ENCODE measurements at places on chromosomes 11 and 22.
A peak's percentile ranks its signal among the peaks of the same experiment; 100 is the strongest.

GRCh38 chr11:117187007-117187406 lies 8.5 kb downstream of the SIDT2 start:
- no peak for DNase-seq

DNA sequence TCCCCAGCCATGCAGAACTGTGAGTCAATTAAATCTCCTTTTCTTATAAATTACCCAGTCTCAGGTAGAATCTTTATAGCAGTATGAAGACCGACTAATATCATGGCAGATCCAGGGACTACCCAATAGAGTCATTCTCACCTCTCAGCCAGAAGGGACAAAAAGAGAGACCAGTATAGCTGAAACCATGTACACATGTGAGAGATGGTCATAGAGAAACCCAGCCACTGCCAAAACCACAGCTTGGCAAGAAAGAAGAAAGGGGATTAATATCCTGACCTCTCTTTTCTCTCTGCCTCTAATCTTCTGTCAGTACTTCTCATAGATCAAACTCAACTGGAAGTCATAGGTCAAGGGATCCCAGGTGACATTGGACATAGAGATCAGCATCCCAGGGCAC lies 109.8 kb downstream of the CCDC34 start:
- DNase-seq: no peak

DNA sequence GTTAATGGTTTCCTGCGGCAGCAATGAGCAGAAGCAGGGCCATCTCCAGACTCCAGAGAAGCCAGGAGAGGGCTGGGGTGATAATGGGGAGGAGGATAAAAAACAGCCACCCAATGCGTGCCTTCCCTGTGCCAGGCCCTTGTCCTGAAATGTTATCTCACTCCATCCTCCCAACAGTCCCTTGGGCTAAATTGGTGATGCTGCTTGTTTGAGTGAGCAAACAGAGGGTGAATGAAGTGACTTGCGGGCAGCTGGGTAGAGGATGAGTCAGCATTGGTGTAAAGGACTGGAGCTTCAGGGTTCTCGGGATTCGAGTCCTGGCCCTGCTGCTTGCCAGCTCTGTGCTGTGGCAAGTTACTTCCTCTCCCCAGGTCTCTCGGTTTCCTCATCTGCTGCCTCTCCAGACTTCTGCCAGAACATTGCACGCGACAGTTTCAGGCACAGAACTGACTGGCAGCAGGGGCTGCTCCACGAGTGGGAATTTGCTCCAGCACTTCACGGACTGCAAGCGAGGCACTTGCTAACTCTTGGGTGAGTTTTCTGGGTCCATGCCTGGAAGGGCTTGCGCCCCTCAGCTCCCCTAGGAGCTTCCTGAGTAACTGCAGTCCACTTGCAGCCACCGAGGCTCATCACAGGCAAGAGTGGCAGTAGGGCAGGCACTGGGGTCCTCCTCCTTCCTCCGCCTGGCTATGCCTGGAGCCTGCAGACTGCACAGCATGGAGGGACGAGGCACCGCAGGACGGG lies at the start of gene P2RY6:
Gene P2RY6, plus strand, starts transcription at position 403 of the 744 bp plus-strand sequence. CDS start 24,181 bp downstream, outside the sequence.
- peak; percentile 60 for DNase-seq

GRCh38 chr22:19716041-19716828 lies 1.9 kb downstream of the SEPTIN5 start:
- DNase-seq: no peak

GRCh38 chr11:45168366-45169130 lies 22.1 kb downstream of the PRDM11 start:
- DNase-seq: no peak

- DNase-seq: no peak
Observed at GRCh38 chr11:131906963-131907362, 536.5 kb downstream of the NTM start.

DNA sequence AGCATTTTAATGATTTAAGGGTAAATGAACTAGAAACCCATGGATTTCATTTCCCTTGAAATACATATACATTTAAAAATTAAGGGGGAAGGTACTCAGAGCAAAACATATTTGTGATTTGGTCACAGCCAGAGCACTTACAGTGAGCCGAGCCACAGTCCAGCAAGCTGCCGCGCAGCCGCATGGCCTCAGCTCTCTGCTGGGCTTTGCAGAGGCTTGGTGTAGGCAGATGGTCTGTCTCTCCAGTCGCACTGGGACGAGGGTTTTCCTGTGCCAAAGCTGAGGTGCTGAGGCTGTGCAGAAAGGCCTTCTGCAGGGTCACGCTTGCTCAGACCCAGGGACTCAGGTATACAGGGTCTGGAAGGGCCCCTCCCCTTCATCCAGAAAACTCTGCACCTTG lies 367.3 kb downstream of the OPCML start:
- no peak for DNase-seq

GRCh38 chr22:39098026-39098425 lies 982 bp downstream of the APOBEC3H start:
- DNase-seq: no peak

DNA sequence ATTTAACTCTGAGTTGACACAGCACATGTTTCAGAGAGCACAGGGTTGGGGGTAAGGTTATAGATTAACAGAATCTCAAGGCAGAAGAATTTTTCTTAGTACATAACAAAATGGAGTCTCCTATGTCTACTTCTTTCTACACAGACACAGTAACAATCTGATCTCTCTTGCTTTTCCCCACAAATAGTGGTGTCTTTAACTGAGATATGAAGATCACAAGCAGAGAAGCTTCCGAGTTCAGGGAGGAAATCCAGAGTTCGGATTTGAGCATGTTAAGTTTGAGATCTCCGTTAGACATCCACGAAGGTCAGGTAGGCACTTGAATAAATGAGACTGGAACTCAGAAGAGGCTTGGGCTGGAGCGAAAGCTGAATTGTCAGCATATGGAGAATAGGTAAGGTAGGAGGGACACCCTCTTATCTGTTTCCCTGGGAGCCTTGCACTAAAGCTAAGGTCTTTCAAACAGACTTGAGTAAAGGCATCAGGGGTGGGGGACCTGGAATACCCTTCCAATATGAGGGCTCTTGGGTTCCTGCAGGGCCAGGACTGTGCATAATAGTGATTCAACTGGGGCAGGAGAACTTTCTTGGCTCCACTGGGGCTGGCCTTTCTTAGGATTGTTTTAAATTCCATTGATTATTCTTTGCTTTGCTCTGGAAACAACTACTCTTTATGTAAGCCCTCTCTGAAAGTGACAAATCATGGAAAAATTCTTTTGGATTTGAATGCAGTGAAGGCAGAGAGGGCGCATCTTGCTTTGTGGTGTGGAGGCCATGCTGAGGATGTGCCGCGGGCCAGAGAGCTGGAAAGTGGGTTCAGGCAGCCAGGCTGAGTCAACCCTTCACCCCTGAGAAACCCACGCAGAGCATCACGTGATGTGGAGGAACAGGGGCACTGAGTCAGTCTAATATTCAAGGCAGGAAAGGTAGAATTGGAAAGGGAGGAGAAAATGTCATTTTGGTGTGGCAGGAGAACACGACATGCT lies 62.7 kb upstream of the AMPD3 start:
- peak; percentile 76 for DNase-seq

DNA sequence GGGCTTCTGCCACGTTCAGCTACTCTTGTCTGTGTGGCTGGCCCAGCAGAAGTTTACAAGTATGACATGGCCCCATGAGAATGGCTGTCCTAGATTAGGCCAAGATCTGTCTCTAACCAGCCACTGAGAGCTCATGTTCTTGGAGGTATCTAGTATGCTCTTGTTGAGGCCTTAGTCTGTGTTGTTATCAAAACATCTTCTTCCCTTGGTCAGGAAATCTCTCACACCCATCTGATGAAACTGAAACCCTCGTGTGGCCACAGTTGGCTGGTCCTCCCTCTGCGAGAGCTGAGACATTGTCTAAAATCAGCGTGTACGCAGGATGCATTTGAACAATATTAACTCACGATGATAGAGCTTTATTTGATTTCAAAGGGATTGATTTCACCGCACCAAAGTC lies 109.0 kb upstream of the NNMT start:
- no peak for DNase-seq

- DNase-seq: no peak
Observed at GRCh38 chr11:11478687-11479086, 125.6 kb upstream of the CSNK2A3 start.

All from IMR-90 (cell line).